T-helper 2 cell treated with Interferon-gamma antibody and Interleukin-4, amounts not matched to agents 100 ng/mL and 5 ng/mL, for 36 hours (primary cell): ENCODE measurements at places on chromosomes 11 and 22. TPM values are rescaled to one million over a fixed set of nuclear protein-coding genes. Genes with fewer than 3 reads are reported as not detected.

MMP11 gene
- 0.45 and 0.73 TPM in 2 replicates for total RNA-seq

FAM111B gene
- total RNA-seq, result 93.3 and 95.6 TPM in 2 replicates

MYOD1 gene
- not detected in 2 replicates for total RNA-seq

TRIM44 gene
- total RNA-seq, result 28.4 and 31.8 TPM in 2 replicates
